Cardiac septum (tissue), 1 donor: ENCODE measurements at places on chromosomes 4 and X.

DNA sequence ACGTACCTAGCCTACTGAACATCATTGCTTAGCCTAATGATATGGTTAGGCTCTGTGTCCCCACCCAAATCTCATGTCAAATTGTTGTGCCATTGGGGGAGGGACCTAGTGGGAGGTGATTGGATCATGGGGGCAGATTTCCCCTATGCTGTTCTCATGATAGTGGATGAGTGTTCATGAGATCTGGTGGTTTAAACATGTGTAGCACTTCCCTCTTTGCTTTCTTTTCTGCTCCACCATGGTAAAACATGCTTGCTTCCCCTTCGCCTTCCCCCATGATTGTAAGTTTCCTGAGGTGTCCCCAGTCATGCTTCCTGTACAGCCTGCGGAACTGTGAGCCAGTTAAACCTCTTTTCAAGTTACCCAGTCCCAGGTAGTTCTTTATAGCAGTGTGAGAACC lies 102.6 kb downstream of the RAPGEF2 start:
- no peak for DNase-seq

DNA sequence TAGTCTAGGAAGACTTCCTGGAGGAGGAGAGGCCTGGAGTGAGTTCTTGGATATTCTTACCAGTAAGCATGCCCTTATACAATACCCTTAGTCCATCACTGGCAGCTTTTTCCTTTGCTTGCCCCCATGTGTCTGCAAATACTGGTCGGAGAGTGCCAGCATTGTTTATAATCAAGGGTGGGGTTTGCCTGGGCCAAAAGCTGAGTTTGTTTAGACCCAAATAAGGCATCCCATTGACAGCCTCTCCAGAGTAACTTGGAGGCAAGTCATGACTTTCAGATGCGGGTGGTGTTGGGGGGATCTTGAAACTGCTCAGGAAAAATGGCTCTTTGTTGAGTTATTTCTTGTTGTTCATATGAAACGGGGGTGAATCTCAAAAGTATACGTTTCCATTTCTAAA lies 258.4 kb upstream of the TAPT1 start:
- no peak for DNase-seq

GRCh38 chr4:106987311-106987710 lies 48.8 kb downstream of the DKK2 start:
- no peak for DNase-seq

- no peak for DNase-seq
These were observed 273.3 kb downstream of the DKK2 start for GRCh38 chr4:106762666-106763443.

GRCh38 chr4:8719421-8719820 lies 126.9 kb downstream of the CPZ start:
- peak; percentile 55 for DNase-seq

DNA sequence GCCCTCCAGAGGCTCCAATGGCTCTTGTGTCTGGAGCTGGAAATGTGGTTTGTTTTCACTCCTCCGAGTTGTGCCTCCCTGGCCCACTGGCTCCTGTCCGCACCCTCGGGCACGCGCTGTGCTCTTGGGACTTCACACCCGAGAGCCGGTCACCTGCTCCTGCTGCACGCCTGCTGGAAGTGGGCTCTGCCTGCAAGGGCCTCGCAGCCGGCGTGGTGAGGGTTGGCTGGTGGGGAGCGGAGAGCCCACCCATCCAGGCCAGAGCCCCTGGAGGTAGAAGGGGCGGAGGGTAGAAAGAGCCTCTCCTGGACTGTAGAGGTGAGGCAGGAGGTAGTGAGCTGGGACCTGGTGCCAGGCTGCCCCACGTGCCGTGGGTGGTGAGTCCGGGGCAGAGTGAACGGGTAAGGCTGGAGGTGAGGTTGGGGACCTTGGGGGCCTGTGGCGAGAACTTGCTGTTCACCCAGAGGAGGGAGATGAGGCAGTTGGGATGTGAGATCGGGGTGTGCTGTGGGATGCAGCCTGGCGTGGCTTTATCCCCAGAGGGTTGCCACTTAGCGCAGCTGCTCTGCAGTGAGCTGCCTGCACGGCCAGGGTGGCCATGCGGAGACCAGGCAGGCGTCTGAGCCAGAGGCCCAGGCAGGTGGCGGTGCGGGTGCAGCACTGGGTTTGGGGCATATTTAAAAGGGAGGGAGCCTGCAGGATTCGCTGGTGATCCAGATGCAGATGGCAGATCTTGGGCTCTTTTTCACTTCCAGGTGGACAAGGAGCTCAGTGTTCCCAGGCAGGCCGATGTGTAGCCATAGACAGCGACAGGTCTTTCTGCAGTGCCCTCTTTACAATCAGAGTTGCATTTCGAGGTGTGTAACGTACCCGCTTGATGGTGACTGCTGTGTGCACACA lies 48.8 kb downstream of the PCGF3 start:
- no peak for DNase-seq

- no peak for DNase-seq
These were observed 74.7 kb downstream of the PAQR3 start for GRCh38 chr4:78864405-78865024.

- DNase-seq: no peak
These were observed 65.2 kb upstream of the TENT5D start for GRCh38 chrX:80354966-80355465.

DNA sequence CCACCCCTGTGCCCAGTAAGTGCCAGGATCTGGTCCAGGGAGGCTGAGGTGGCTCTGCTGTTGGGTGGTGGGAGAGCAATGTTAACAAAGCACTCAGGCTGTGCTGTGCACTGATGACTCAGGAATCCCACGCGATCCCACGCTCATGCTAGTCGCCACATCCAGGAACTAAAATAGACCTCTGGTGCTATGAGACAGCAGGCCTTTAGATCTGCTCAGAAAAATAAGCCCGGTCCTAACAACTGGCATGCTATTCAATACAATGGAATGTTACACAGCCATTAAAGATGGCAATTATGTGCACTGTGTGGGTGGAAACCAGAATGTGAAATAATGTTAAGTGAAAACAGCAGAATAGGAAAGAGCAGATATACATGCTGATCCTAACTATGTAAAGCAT lies 26.0 kb downstream of the ARL13A start:
- DNase-seq: no peak

DNA sequence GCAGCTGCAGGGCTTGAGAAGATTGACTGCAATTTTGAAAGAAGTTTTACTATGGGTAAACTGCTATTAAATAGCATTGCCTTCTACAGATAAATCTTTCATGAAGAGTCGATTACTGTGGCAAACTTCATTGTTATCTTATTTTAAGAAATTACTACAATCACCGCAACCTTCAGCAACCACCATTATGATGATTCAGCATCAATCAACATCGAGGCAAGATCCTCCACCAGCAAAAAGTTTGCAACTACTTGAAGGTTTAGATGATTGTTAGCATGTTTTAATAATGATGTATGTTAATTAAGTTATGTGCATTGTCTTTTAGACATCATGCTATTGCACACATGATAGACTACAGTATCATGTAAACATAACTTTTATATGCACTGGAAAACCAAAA lies 1511.0 kb downstream of the FSTL5 start:
- DNase-seq: no peak

- no peak for DNase-seq
These were observed 631 bp downstream of the TMEM47 start for GRCh38 chrX:34656467-34656841.

GRCh38 chr4:114386637-114387233 lies 211.9 kb upstream of the UGT8 start:
- no peak for DNase-seq

- no peak for DNase-seq
These were observed 866 bp upstream of the CENPE start for GRCh38 chr4:103199009-103199408.

DNA sequence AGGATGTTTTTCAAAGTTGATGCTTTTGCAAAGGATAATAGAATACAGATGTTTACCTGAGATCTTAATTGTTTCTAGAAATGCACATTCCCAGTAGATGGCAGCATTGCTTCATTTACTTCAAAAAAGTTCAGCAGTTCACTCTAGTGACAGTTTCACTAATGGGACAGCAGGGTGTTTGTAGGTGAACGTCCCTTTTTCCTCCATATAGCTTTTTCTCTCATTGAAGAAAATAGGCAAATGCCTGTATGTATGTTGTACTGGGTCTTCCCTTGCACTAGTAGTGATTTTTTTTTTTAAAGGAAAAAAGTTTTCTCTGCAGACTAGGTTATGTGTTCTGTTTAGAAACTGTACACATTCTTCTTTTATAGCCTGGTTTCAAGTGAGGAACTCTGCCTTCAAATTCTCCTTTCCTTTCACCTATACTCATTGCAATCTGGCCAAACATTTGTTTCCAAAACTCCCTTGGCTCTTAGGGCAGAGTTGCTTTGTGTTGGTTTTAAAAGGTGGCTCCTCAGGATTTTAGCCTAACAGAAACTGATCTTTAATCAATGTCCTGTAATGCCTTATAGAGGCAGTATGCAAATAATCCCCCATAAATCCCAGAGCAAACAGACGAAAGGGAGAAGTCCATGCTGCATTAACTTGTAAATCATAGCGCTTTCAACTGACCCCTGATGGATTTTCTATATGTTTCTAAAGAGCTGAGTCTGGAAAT lies 86.3 kb downstream of the EGF start:
- no peak for DNase-seq

DNA sequence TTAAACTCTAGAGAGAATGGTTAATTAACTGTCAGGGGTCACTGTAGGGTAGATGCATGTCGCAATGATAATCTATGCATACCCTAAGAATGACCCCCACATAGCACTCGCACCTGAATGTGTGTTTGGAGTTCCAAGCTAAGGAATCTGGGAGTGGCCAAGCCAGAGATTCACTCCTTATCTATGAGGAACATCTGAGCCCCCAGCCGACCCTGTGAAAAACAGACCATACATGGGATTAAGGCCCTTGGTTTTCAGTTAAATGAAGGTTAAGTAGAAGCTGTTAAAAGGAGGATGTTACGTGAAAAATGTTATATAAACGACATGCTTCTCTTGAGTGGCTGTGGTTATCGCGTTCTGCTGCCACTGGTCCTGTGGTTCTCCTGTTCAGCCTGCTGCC lies 147.2 kb downstream of the RELL1 start:
- DNase-seq: no peak

GRCh38 chrX:129423191-129423590 lies 100.1 kb downstream of the SMARCA1 start:
- DNase-seq: no peak

GRCh38 chrX:42519666-42520231 lies 258.2 kb downstream of the PPP1R2C start:
- DNase-seq: no peak

DNA sequence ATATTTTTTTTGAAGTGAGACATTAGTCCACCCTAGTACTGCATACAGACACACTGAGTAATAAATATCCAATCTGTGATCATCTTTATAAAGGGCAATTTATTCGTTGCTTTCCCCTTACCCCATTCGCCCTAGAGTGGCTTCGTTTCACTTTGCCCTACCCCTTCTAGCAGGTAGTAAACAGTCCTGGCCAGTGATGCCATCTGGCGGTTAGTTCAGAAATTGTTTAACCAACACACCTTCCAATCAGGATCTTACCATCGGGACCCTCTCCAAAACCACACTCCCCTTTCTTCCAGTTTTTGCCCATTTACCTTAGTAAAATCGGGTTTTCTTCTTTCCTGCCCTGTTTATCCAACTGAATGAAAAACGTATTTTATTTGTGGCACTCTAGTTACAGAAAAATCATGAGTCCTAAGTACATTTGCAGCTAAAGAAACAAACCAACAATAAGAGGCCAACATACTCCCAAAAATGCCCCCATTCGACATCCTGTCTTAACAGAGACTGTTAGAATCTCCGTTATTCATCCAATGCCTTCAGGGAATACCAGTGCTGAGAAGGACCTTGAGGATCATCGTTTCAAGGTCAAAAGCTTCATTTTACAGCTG lies 2.2 kb downstream of the PPA2 start:
- peak; percentile 78 for DNase-seq

GRCh38 chr4:28654618-28655017 lies 1794.0 kb downstream of the STIM2 start:
- no peak for DNase-seq

- no peak for DNase-seq
These were observed 34.7 kb downstream of the MSL3 start for GRCh38 chrX:11792461-11793421.

DNA sequence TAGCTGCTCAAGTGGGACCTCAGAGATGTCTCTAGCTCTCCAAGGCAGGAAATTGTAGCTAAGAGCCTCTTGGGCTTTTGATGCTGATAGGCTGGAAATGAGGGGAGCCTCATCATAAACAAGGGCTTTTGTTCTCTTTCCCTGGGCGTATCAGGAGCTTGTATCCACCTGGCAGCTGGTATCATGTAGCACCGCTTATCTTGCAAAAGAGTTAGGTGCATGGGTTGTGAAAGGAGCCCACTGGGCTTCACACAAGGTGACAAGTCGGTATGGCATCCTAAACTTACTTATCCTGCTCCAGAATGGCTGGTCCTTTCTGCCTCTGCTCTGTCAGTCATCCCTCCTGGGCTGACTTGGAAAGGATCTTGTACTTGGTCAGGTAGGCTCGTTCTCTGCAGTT lies 565.8 kb downstream of the GRXCR1 start:
- DNase-seq: no peak

- no peak for DNase-seq
These were observed 478.9 kb downstream of the KCNIP4 start for GRCh38 chr4:21469438-21470300.

GRCh38 chr4:95265814-95266740 lies 282.7 kb downstream of the UNC5C start:
- DNase-seq: no peak

- no peak for DNase-seq
These were observed 18.0 kb upstream of the TMSB4X start for GRCh38 chrX:12956704-12957534.

DNA sequence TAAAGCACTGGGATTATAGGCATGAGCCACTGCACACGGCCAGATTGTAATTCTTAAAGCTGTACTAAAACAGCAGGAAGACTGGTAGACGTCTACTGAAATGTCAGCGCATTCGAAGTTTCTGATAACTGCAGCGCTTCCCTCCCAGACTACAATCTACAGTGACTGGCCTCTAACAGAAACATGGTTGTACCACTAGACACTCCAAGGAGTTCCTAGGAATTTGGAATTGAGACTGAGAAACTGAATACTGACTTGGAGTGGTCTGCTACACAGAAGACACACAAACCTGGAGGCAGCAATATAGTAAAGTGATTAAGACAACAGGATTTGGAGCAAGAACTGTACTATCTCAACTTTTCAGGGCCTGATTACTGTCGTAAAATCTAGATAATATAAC lies 937 bp downstream of the HELQ start:
- DNase-seq: no peak

DNA sequence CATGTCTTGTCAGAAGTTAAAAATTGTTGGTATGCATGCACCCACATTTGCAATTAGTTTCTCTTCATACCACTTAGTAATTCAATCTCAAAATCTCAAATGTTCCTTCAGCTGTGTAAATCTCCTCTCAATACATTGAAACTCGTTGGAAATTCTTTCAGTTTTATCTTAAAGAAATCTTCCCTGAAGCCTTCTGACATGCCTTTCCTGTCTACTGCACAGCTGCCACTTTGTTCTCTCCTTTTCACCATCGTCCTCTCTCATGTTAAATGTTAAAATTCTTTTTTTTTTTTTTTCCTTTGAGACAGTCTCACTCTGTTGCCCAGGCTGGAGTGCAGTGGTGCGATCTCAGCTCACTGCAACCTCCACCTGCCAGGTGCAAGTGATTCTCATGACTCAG lies 30.9 kb downstream of the MCUB start:
- no peak for DNase-seq

GRCh38 chr4:78784236-78784865 lies 8.2 kb downstream of the BMP2K start:
- DNase-seq: no peak

GRCh38 chr4:38163216-38164006 lies 203.2 kb downstream of the PTTG2 start:
- DNase-seq: no peak
